ENCODE measurements at places on chromosomes 1 and 21.
A peak's percentile ranks its signal among the peaks of the same experiment; 100 is the strongest.

DNA sequence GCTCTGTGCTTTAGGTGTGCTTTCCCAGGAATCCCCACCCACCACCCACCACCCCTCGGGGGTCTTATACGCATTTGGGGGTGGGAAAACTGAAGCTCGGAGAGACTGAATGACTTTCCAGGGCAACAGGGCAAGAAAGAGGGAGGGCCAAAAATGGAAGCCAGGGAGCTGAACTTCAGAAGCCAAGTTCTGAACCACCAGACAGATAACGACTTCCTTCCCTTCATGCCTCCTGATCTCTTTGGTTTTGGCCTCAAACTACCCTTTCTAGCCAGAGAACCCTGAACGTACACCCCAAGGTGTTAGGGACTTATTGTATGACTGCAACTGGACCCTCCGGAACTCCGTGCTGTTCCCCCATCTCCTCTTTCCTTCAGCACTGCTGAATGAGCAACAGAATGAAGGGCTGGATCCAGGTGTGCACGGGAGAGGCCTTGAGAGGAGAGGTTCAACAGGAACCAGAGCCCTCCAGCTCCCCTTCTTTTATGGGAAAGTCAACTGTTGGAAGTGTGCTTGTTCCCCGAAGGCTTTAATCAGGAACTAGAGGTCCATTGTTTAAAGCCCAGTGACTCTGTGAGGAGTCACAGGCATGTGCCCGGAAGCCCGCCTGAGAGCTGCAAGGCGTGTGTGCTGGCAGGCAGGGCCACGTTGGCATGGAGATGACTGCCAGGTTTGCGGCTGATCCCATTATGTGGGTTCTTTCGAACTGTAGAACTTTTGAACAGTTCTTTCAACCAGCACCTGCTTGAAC is 3.1 kb downstream of the BACE2 start:
- peak; percentile 95 for DNase-seq

DNA sequence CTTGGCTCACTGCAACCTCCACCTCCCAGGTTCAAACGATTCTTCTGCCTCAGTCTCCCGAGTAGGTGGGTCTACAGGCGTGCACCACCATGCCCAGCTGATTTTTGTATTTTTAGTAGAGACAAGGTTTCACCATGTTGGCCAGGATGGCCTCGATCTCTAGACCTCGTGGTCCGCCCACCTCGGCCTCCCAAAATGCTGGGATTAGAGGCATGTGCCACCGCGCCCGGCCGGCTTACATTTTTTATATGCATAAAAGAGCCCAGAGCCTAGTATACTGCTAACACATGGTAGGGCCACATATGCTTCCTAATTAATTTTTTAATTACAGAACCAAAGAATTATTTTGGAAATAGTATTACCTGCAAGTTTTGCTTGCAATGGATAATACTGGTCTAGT is 1325.4 kb downstream of the PLA2G4A start:
- DNase-seq: no peak

DNA sequence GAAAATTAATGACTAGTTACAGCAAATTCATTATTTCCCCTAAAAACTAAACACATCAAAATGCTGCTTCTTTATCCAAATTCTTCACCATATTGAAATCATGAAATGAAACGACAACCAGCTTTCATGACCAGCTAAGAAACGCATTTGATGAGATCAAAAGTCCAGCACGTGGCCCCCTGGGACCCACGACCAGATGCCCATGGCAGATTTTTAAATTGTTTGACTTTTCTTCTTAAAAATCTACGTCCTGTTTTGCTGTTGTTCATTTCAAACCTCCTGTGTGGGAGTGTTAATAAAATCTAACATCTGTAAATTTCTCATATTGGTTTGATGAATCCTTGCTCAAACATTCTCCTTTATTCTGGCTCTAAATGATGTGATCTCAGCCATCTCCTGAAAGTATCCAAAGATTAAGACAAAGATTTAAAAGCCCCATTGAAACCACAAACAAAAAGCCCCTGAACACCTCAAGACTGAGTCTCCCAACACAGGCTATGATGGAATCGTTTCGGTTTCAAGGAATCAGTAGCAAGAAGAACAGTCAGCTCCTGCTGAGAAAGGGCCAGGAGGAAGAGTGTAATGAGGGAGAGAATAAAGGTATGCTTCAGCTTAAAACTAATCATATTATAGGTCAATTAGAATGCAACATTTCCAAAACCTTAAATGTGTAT is 523.6 kb downstream of the SMYD3 start:
- no peak for DNase-seq

GRCh38 chr21:42460391-42461184 is 35.4 kb downstream of the RSPH1 start:
- DNase-seq: no peak

DNA sequence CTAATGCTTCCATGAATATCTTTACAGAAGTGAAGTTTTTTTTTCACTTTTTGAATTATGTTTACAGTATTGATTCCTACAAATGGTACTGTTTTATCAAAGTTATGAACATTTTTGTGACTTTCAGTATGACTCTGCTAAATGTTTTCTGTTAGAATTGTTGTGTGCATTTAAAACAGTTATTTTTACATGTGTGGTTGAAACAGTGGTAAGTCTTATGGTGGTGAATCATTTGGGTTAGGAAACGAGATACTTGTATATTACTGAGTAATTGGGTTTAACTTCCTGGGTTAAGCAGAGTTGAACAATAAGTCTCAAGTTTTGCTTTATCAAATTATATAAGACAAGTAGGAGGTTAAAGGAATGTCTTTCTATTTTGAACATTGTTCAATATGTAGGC is 66.8 kb downstream of the VPS13D start:
- DNase-seq: peak; percentile 64

GRCh38 chr1:115029526-115029925 is at the start of gene TSHB:
TSS of gene TSHB (plus strand) at chr1:115029826. CDS start at chr1:115033363, 3,537 bp downstream.
- no peak for DNase-seq

GRCh38 chr1:206608108-206608698 is 4.1 kb downstream of the EIF2D start:
- DNase-seq: peak; percentile 73

GRCh38 chr1:221961532-221962292 is 219.8 kb upstream of the DUSP10 start:
- no peak for DNase-seq

DNA sequence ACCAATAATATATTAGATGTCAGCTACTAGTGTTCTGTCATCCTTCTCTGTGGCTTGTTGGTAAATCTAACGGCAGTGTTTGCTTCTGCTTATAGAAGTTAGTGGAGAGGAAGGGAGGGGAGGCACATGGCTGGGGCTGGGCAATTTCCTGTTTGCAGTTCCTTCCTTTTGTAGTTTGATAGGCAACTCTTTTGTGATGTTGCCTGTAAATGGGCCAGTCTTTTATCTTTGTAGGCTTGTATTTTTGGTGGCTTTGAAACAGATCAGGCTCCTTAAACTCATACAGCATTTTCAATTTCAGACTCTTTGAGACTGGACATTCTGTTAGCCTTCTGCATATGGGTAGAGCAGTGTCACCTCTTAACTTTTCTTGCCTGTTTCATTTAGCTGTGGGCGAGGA is 48.1 kb downstream of the CDC14A start:
- DNase-seq: peak; percentile 63

DNA sequence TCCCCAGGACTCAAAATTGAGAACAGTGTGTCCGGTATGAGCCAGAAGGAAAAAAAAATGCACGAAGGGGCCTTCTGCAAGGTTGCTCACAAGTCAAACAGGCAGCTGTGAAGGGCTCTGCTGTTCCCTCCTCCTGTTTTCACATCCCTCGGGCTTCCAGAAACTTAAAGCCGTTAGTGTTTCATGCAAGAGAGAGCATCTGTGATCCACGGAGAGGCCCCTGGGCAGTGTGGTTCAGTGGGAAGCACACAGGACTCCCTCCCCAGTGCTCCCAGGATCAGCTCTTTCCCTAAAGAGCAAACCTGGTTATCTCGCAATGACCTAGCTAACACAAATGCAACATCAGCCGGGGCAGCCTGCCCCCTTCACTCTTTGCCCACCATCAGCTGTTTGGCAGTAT is 2.9 kb upstream of the MATN1 start:
- no peak for DNase-seq

DNA sequence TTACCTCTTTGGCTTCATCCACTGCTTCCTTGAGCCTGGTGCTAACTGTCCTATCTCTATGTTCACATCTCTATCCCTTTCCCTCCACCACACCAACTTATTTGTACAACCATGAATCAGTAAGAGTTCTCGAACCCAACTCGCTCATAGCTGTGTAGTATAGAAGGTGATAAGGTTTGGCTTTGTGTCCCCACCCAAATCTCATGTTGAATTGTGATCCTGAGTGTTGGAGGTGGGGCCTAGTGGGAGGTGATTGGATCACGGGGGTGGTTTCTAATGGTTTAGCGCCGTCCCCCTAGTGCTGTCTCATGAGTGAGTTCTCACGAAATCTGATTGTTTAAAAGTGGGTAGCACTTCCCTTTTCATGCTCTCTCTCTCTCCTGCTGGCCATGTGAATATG is 235.6 kb upstream of the FMN2 start:
- no peak for DNase-seq

DNA sequence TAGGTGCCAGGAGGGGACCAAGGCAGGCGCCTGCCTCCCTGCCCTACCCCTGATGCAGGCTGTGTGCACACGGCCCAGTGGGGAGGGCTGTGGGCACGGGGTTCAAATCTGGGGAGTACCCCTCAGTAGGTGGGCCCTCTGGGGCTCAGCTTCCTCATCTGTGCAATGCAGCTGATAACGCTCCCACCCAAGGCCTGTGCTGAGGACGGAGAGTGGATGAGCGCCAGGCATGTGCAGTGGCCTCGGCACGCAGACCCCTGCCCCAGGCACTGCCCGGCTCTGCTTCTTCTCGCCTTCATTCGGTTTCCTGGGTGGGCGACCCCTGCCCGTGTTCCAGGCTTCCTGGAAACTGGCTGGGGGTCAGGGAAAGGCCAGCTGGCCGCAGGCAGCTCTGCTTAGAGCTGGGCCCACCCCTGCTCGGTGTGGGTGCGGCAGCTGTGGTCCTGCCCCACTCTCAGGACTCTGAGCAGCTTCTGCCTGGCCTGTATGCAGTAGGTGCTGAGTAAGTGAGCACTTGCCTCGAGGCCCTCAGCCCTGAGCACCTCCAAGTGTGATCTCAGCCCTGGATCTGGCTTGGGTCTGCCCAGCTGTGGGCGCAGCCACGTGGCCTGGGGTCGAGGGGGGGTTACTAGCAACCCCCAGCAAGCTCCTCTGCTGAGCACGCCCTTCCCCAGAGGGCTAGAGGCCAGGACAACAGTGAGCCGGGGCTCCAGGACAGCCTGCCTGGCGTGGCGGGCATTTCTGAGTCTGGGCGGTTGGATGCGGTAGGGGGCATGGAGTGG is 11.9 kb upstream of the TNFRSF14 start:
- no peak for DNase-seq

DNA sequence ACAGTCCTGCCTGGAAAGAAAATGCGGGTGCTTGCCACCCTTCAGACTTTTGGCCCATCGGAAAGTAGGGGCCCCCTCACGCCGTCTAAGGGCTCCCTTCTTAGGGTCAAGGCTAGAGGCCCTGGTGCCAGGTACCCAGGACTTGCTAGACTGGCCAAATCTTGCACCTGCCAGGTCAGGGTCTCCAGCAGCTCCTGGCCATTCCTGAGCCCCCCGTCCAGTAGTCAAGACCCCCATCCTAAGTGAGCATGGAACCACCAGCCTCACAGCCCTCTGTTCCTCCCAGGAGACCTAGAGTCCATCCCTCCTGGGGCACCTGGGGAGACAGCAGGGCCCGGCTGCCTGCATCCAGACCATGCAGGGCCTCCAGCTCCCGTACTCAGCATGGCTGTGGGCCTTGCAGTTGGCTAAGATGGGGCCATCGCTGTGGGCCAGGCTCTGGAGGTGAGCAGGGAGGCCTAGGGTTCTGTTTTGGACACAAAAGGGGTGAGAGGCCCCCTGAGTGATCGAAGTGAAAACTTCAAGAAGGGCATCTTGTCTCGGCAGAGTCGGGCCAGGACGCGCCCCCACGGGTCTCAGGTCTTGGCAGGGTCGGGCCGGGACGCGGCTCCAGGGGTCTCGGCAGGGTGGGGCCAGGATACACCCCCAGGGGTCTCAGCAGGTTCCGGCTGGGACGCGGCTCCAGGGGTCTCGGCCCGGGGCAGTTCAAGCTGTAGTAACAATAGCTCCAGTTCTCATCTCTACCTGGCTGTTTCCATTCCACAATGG is 5.9 kb downstream of the FNDC10 start:
- no peak for DNase-seq

- no peak for DNase-seq
These were observed 33.5 kb downstream of the ACOT7 start for GRCh38 chr1:6360117-6360496.

DNA sequence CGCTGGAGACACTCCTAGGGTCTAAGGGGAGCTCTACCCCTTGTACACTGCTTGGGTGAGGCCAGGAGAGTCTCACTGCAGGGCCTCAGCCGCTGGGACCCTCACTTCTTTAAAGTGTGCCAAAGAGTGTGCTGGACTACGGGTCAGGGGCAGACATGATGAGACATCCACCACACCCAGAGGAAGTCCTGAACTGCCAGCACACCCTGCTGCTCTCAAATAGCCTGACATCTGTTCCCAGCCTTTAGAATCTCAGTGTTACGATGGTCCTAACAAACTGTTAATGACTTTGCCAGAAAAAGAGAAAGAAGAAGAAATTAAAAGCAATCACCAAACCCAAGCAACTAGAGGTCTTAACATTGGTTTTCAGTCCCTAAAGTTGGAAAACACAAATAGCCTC is 49.0 kb downstream of the MRPL37 start:
- DNase-seq: no peak

Measured in dermis blood vessel endothelial cell (primary cell).